ENCODE measurements at places on chromosomes 3 and 15.

- DNase-seq: no peak
Measured at GRCh38 chr3:38543586-38543985, 47.4 kb downstream of the EXOG start.

GRCh38 chr3:96478496-96478895, 335.9 kb upstream of the EPHA6 start:
- no peak for DNase-seq

DNA sequence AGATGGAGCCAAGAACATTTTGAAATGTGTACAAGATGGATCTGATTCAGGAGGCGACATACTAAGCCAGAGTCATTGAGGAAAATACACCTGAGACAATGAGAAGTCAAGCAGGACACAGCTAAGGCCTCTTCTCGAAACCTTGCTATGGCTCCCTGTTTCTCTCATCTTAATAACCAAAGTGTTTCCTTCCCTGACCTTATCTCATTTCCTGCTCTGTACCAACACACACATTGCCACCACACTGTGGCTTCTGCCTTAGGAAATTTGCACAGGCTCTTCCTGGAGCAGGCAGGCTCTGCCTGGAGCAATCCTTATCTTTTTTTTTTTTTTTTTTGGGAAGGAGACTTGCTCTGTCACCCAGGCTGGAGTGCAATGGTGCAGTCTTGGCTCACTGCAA, 36.6 kb downstream of the OXSM start:
- DNase-seq: no peak

DNA sequence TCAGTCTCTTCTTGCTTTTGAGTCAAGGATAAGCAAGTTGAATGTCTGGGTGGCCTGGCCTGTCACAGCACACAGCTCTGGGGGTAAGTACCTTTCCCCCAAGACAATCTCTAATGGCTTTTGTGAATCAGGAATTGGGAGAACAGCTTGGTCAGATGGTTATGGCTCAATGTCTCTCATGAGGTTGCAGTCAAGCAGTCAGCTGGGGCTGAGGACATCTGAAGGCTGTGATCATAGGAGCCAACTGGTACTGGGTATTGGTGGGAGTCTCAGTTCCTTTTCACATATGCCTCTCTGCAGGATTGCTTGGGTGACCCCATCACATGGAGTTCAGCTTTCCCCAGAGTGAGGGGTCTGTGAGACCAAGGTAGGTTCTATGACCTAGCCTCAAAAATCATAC, 33.0 kb upstream of the TMEM158 start:
- no peak for DNase-seq

DNA sequence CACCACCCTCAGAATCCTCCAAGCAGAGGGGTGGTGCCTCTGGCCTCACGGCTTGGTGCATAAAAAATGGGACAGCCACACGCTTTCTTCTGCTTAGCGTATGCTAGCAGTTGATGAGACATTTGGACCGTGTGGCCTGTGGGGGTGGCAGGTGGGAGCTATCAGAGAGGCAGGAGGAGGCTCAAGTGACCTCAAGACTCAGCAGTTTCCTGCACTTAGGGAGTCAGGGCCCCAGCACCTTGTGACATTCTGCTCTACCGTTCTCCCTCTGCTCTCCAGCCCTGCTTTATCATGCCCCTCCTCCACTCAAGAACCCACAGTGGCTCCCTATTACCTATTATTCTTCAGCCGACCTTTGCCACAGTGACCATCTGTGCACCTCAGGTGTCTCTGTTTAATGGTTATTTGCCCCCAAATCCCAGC, 41.0 kb upstream of the CGNL1 start:
- DNase-seq: no peak

- no peak for DNase-seq
Measured at GRCh38 chr3:137767538-137768360, 3.6 kb downstream of the SOX14 start.

GRCh38 chr3:83230376-83230775, 1468.9 kb upstream of the GBE1 start:
- no peak for DNase-seq

GRCh38 chr15:47194718-47195117, 522.6 kb upstream of the SEMA6D start:
- no peak for DNase-seq

- DNase-seq: no peak
Measured at GRCh38 chr3:184635126-184635525, 73.5 kb downstream of the EPHB3 start.
